CD8-positive, alpha-beta memory T cell (primary cell): ENCODE measurements at places on chromosomes 4 and X.

DNA sequence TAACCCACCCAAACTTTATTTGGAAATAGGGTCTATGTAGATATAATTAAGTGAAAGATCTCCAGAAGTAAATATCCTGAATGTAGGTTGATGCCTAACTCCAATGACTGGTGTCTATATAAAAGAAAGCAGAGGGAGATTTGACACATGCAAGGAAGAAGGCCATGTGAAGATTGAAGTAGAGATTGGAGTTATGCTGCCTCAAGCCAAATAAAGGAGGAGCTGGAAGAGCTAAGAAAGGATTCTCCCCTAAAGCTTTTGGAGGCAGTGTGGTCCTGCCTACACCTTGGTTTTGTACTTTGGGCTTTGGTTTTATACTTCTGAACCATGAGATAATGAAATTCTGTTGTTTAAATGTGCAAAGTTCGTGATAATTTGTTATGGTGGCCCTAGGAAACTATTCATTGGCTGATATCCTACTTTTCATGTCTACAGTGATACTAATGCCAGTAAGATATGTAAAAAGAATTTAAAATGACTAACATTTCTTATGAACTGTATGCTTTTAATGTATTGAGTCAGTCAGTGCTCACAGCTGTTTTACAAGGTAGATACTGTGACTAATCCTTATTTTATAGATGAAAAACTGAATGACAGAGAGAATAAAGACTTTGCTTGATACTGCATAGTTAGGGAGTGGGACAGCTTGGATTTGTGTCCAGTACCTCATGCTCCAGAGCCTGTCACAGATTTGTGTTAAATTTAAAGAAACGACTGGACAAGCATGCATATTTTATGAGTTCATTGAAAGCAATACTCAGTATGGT lies 5.9 kb upstream of the RAB40AL start:
- no peaks in the 10 kb centered on the region for H3K27me3 ChIP-seq
- no peaks in the 10 kb centered on the region for H3K36me3 ChIP-seq
- H3K27ac ChIP-seq: no peak overlapping the region
- H3K4me1 ChIP-seq: no peaks in the 10 kb centered on the region
- no peak overlapping the region for H3K4me3 ChIP-seq
- no peak for DNase-seq

- H3K4me3 ChIP-seq: no peak overlapping the region
- no peaks in the 10 kb centered on the region for H3K36me3 ChIP-seq
- H3K27me3 ChIP-seq: no peaks in the 10 kb centered on the region
- H3K27ac ChIP-seq: no peak overlapping the region
Observed at GRCh38 chr4:84312426-84313012, 186.6 kb downstream of the NKX6-1 start.

- no peaks in the 10 kb centered on the region for H3K4me1 ChIP-seq
- peak overlapping the region; percentile 63 for H3K27ac ChIP-seq
- H3K4me3 ChIP-seq: no peak overlapping the region
- H3K27me3 ChIP-seq: no peaks in the 10 kb centered on the region
Observed at GRCh38 chr4:172155838-172156345, 342.7 kb downstream of the GALNTL6 start.

DNA sequence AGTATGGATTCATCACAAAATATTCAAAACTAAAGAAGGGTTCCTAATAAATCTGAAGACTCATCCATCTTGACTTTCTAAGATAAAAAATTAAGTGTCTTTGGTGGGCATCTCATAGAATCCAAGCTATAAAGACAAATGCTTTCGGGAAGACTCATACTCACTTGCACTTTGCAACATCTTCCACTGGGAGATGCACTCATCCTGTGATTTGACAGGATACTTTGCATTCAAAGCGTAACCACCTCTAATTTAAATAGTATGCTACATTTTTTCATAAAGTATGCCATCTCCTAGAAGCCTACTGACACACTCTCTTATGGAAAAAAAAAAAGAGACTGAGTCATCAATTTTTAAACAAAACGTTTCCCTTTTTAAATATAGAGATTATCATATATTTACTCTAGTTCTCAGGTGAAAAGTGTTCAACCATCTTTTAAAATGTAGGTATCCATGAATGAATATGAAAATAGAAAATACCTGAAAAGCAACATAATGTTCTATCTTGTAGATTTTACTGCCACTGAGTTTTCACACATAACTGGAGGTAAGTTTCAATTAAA lies 119.6 kb downstream of the KLHL13 start:
- H3K27ac ChIP-seq: no peak overlapping the region
- H3K36me3 ChIP-seq: no peaks in the 10 kb centered on the region
- no peak for DNase-seq

DNA sequence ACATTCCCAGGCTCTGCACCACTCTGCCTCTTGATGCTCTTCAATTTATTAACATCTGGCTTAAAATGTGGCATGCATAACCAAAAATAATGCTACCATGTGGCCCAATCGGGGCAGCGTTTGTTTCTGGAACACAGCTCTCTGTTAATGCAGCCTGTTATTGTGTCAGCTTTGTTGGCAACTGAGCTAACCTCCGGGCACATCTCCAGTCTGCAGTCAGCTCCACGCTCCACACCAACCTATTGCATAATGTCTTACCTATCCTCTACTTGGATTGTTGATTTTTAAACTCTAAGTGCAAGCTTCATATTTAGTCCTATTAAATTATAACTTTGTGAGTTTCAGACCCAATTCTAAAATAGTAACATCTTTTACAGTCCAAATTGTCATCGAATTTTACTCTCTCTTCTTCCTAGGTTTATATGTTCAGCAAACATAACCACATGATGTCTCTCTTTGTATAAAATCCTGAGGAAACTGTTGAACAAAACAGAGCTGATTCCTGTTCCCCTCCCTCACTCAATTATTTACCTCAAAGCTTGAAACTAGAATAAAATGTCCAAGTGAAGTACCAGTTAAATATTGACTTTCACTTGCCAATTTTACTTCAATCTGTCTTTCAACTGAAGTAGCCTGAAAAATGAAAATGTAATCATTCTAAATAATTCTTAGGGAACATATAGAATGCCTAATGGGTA lies 92.2 kb upstream of the RAPGEF2 start:
- H3K4me1 ChIP-seq: no peaks in the 10 kb centered on the region
- no peaks in the 10 kb centered on the region for H3K27me3 ChIP-seq
- H3K36me3 ChIP-seq: no peaks in the 10 kb centered on the region
- H3K4me3 ChIP-seq: no peak overlapping the region
- H3K27ac ChIP-seq: no peak overlapping the region

DNA sequence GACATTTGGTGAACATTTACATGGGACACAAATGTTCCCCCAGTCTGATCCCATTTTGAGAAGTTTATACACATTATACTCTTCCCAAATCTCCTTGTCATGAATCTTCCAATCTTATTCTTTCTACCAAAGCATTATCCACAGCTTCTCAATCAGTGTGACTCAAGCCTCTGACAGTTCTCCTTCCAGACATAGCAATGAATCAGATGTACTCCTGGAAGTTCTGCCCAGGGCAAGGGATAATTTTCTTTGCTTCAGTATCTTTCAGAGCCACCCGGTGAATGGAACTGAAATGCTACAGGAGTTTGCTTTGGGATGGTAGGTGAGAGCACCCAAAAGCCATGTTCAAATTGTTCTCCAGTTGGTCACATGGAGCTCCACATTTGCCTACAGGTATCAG lies 145.5 kb downstream of the ANXA5 start:
- no peaks in the 10 kb centered on the region for H3K27me3 ChIP-seq
- no peaks in the 10 kb centered on the region for H3K36me3 ChIP-seq
- no peak overlapping the region for H3K27ac ChIP-seq
- H3K4me1 ChIP-seq: no peaks in the 10 kb centered on the region
- DNase-seq: no peak
- no peak overlapping the region for H3K4me3 ChIP-seq

DNA sequence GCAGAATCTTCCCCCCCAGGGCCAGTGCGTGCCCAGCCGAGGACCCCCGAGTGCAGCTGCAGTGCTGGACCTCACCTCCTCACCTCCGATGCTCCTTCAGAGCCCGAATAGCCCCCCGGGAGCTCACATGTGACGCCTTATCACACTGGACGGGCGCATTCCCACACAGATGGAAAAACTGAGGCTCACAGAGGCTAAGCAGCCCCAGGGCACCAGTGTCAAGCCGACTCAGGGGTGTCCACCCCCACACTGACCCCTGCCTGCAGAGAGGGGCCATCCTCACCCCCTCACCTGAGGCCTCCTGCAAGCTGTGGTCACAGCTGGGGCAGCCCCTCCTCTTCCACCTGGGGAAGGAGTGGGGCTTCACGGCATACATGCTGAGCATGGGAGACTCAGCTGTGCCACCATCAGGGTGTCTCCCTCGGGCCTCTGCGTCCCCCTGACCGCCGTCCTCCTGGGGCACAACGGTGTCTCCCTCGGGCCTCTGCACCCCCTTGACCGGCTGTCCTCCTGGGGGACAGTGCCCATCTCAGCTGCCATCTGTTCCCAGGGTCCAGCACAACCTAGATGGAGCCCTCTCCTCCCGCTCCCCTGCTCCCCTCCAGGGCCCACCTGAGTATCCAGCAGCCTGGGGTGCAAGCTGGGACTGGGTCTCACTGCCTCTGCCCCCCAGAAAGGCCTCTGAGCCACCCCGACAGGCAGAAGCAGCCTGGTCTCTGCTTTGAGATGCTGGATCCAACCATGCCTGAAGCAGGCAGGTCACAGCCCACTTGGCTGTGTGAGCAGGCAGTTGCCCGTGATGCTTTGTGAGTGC lies 85.3 kb upstream of the NKX1-1 start:
- no peak for DNase-seq
- no peaks in the 10 kb centered on the region for H3K36me3 ChIP-seq
- H3K4me1 ChIP-seq: no peaks in the 10 kb centered on the region

DNA sequence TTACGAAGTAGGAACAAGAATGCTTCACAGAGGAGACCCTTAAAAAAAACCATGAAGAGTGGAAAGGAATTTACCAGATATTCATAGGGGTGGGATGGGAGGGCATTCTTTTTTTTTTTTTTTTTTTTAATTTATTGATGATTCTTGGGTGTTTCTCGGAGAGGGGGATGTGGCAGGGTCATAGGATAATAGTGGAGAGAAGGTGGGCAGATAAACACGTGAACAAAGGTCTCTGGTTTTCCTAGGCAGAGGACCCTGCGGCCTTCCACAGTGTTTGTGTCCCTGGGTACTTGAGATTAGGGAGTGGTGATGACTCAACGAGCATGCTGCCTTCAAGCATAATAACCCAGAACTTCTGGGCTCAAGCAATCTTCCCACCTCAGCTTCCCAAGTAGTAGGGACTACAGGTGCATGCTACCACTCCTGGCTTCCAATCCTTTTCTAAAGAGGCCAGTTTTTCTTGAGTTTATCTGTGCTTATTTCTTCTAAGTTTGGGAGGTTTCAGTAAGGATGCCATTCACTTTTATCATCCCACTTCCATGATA lies 65.9 kb upstream of the OGT start:
- no peak overlapping the region for H3K27ac ChIP-seq
- H3K36me3 ChIP-seq: peaks cover 13% of the 10 kb centered on the region
- no peaks in the 10 kb centered on the region for H3K4me1 ChIP-seq
- DNase-seq: no peak

DNA sequence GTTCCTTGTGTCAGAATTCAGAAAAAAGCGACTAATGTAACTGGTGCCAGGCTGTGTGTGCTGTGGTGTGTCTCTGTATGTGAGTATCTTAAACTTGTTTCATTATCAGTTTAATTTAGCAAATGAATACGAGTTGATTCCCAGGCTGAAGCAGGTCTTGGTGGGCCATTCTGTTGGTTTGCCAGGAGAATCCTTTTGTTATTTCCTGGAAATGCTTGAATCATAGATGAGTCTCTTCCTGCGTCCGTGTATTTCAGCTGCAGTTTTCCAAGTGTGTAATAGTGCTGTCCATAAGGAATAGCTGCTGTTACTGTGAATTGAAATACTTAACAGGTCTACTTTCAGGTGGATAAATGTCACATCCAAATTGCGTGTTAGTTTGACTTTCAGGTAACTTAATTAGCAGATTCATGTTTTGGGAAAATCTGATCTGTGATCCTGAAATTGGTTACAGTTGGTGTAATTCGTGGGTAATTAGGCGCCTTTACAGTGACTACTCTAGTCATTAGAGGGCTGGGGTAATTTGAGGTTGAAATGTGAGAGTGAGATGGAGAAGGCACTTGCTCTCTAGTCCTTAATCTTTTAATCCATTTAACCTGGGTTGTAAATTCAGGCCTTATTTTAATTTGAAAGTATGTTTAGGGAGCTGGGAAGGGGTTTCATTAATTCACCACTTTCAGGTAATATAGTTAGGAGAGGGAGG lies 23.8 kb downstream of the TMEM131L start:
- peaks cover 94% of the 10 kb centered on the region for H3K4me1 ChIP-seq
- H3K36me3 ChIP-seq: no peaks in the 10 kb centered on the region
- no peaks in the 10 kb centered on the region for H3K27me3 ChIP-seq
- DNase-seq: no peak
- peak overlapping the region; percentile 54 for H3K4me3 ChIP-seq
- H3K27ac ChIP-seq: peak overlapping the region; percentile 12

GRCh38 chr4:184409911-184410692 lies 64.2 kb downstream of the IRF2 start:
- H3K4me1 ChIP-seq: peaks cover 34% of the 10 kb centered on the region
- no peak overlapping the region for H3K4me3 ChIP-seq
- H3K27ac ChIP-seq: no peak overlapping the region

GRCh38 chr4:105558277-105558676 lies 5.9 kb downstream of the ARHGEF38 start:
- no peaks in the 10 kb centered on the region for H3K36me3 ChIP-seq
- H3K27me3 ChIP-seq: no peaks in the 10 kb centered on the region
- H3K4me1 ChIP-seq: no peaks in the 10 kb centered on the region
- no peak overlapping the region for H3K27ac ChIP-seq
- DNase-seq: no peak

- no peak overlapping the region for H3K27ac ChIP-seq
- no peaks in the 10 kb centered on the region for H3K27me3 ChIP-seq
- H3K36me3 ChIP-seq: no peaks in the 10 kb centered on the region
- no peak for DNase-seq
- H3K4me3 ChIP-seq: no peak overlapping the region
Observed at GRCh38 chr4:106985830-106986229, 50.3 kb downstream of the DKK2 start.

GRCh38 chr4:153083447-153083947 lies 120.7 kb upstream of the TRIM2 start:
- H3K27ac ChIP-seq: no peak overlapping the region
- no peaks in the 10 kb centered on the region for H3K36me3 ChIP-seq
- peaks cover 41% of the 10 kb centered on the region for H3K4me1 ChIP-seq
- peak; percentile 22 for DNase-seq
- H3K4me3 ChIP-seq: no peak overlapping the region

- H3K4me3 ChIP-seq: no peak overlapping the region
- peak; percentile 40 for DNase-seq
- H3K36me3 ChIP-seq: no peaks in the 10 kb centered on the region
- H3K27me3 ChIP-seq: no peaks in the 10 kb centered on the region
- H3K4me1 ChIP-seq: peaks cover 20% of the 10 kb centered on the region
Observed at GRCh38 chr4:153573881-153574802, 108.0 kb downstream of the TMEM131L start.

DNA sequence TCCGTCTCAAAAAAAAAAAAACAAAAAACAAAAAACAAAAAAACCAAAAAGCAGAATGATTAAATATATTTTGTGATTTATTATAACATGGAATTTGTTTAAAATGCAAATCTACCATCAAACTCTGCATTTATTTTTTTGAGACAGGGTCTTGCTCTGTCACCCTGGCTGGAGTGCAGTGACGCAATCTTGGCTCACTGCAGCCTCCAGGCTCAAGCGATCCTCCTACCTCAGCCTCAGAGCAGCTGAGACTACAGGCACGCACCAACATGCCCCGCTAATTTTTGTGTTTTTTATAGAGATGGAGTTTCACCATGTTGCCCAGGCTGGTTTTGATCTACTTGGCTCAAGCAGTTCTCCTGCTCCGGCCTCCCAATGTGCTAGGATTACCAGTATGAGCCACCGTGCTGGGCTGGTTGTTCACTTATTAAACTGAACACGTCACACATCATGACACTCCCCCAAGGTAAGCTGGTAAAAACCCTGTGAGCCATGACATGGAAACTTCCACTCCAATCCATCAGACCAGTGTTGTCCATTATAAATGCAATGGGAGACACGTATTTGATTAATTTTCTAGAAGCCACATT lies 45.7 kb downstream of the RBM47 start:
- no peak overlapping the region for H3K4me3 ChIP-seq
- H3K27ac ChIP-seq: no peak overlapping the region
- no peak for DNase-seq
